ENCODE measurements at places on chromosomes 6 and 20.

DNA sequence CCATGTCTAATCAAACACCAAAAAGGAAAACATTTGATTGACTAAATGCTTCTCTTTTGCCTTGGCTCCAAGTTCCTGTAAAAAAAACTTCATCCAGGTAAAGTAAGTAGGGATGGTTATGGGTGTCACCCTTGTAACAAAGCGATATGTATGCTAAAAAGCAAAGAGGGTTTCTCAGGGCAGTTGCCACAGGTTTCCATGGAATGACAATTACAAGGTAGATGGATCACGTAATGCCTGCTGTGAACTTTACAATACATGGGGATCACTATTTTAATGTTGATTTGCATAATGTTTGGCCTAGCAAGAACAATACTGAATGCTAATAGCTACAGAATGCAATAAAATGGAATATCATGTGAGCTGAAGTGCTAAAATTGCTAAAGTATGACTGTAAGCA, 2.9 kb upstream of the BMP2 start:
- no peak for DNase-seq

- DNase-seq: no peak
These were observed 161.0 kb upstream of the ATXN1 start for GRCh38 chr6:16922282-16922681.

DNA sequence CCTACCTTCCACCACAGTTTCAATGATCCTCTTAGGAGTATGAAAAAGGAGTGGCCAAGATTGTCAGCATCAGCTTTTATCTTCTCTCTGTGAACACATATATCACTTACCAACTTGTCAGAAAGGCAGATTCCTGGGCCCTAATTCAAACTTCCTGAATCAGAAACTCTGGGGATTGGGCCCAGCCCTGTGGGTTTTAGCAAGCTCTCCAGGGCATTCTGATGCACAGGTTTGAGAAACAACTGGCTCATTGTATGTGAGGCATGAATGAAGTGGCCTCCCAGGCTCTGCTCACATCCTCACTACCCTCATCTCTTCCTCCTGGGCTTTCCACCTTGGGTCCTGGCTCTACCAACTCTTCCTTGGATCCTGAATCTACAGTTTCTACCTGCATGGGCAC, 13.2 kb upstream of the THBD start:
- DNase-seq: no peak

DNA sequence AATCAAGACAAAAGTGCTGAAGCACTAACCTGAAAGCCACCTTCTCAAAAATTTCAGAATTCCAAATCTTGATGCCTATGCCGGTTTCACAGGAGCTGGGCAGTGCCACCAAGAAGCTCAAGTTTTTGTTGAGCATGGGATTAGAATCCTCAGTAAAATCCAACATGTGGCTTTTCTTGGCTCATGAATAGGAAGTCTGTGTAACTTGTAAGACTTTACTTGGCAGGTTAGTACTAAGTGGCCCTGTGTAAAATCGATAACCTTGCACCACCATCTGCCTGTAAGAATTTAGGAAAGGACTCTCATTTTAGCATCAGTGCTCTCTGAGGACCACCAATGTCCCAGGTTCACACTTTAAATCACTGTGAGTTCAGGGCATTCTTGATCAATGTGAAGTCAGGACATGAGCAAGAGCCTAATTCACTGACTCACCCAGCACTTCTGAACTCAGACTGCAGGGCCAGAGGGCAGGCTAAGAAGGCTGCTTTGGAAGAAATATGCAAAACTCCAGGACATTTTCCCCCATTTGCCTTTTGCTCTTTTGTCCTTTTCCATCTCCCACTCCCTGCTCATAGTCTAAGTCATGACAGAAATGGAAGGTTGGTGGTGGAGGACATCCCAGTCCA, 113.2 kb downstream of the EDN1 start:
- no peak for DNase-seq

- peak; percentile 19 for DNase-seq
These were observed 55.2 kb downstream of the TIAM2 start for GRCh38 chr6:155050311-155050710.

DNA sequence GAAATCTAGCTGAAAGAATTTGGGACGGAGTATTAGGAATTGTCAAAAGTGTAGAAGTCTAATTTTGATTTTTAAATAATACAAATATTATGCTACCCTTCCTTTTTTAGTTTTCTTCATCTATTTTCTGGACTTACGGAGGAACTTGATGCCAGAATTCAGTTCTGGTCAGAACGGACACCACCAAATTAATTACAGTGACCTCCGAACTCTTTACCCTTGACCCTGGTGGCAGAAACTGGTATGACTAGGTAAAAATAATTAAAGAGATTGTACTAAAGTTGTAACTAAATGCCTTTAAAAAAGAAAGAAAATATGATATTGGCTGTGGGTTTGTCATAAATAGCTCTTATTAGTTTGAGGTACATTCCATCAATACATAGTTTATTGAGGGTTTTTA, 751.1 kb upstream of the MAP3K7 start:
- DNase-seq: no peak

- DNase-seq: no peak
These were observed 44.3 kb downstream of the GNAS start for GRCh38 chr20:58896820-58897219.

DNA sequence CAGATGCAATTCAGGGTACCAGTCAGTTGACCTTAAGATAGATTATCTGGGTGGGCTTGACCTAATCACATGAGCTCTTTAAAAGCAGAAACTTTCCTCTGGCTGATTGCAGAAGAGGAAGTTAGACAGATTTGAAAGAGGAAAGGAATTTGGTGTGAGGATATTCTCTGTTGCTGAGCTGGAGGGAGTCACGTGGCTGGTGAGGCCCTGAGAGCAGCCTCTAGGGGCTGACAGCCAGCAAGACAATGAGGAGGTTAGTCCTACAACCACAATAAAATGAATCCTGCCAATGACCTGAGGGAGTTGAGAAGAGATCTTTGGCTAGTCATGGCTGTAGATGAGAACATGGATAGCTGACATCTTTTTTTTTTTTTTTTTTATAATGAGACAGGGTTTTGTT, 87.0 kb upstream of the B3GAT2 start:
- no peak for DNase-seq

DNA sequence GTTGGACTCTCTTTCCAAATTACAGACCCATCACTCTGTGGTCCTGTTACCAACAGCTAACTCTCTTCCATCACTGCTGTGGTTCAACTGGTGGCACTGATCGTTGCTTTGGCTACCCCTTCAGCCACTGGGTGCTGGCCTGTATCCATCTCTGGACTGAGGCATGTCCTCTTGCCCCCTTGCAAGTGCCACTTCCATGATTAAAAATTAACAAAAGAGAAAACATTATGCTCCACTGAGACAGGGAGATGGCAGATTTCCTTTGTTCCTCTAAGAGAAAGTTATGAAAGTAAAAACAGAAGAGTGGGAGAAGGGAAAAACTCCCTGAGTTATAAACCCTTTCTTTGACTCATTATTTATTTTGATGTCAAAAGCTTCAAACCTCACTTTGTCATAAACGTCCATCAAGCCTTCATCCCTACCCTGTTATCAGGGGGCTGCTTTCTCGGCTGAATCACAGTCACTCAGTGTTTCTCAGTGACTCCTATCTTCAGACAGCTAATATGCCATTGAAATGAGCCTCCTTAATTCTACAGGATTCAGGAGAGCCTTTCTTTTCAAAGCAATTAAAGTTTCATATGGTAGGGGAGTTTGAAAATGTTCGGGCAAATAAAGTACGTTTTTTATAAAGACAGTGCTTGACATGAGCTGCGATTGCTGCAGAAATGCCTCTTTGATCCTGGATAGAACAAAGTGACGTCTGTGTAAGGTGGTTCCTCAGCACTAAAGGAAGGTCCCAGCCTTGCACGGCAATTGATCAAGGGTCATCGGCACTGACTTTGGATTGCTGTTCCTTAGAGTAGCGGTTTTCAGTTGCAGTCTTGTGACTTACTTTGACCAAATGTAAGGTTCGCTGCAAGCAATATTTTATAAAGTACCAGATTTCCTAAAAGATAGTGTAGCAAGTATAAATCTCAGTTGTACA, 49.9 kb upstream of the PBOV1 start:
- DNase-seq: no peak

GRCh38 chr6:155530219-155530834, 74.7 kb upstream of the NOX3 start:
- DNase-seq: no peak

- no peak for DNase-seq
These were observed 261.2 kb downstream of the DLL1 start for GRCh38 chr6:170029416-170030283.

DNA sequence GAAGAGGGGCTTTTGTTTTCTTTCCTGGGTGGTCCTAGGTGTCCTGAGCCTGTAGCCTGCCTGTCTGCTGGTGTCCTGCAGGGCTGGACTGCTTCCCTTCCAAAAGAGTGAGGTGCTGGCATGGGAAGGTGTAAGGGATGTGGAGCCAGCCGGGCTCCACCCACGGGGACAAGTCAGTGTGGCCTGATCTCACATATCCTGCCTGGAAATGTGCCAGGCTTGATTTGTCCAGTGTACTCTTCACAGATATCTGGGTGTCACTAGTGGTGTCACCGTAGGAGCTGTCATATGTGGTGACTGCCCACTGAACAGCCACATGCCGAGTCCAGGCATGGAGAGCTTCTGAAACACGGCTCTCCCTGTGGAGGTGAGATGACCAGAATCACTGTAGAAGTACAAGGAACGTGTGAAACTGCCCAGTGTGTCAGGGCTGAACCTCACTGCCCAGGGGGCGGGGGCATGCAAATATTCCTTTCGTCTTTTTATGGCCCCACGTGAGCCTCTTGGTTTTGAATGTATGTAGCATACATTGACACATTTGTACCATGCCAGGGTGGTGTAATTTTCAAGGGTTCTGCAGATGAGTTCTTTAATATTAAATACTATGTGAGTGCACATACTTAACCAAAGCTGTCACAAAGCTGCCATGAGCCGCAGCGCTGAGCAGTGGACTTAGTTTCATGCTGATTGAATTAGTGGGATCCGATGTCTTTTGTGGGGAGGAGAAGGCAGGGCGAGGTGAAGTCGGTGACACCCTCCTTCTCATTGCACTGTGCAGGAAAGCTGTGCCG, 55.8 kb downstream of the CDH4 start:
- no peak for DNase-seq

DNA sequence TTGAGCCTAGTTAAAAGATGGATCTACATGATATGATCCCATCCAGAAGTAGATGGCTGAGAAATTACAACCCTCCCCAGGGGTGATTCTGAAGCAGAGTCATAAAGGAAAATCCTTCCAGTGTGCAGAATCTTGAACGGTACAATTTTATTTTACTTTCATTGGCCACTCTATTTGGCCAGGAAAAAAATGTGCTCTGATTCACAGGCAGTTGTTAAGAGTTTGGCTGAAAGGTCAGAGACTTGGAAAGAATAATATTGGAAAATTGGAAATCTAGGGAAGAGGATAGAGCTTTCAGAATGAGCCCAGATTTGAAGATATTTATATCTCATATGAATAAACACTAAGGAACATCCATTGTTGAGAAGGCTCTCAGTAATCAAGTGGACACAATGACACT, 1299.3 kb upstream of the GJE1 start:
- no peak for DNase-seq

DNA sequence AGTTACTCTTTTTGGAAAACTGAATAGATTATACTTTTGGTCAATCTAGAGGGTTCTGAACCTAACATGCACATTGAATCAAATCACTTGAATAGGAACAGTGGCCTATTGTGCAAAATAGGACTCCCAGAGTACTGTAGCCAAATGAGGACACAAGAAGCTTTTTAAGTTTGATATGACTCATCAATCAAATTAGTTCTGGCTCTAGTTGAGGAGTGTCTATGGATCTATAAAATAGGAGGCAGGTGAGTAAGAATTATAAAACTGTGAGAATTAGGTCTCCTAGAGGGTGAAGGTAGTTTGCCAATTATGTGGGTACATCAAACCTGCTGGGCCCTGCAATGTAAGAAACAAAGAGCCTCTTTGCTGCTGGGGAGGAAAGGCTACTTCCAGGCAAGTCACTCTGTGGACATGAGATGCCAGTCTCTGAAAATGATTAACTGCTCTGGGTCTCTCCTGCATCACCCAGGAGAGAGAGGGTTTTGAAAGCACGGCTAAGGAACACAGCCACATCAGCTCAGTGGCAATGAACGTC, 112.3 kb downstream of the RCAN2 start:
- no peak for DNase-seq

All from stimulated activated CD8-positive, alpha-beta memory T cell treated with anti-CD3 and anti-CD28 coated beads, Interleukin-7, amount 100 ng/mL, for 48 hours (primary cell).